GM23248 (cell line): ENCODE measurements at places on chromosomes 4 and X. TPM values are rescaled to one million over a fixed set of nuclear protein-coding genes. Genes with fewer than 3 reads are reported as not detected.

DNA sequence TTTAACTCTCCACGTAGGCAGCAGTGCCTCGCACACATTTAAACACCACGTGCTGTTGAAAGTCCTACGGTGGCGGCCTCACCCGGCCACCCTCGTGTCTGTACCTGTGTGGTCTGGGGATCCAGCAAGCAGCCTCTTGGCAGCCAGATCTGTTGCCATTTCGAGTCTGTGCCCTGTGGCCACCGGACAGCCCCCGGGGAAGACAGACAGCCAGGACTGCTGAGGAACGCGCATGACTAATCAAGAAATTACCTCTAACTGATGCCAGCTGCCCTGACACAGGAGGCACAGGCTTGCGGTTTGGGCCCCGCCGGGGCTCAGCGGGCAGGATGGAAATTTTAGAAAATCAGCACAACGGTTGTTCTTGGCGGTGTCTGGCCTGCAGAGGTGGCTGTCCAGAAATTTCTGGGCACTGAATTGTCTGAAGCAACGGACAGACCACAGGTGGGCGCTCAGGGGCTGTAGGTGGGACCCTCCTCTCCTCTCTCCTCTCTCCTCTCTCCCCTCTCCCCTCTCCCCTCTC is 15.6 kb upstream of the ASMTL start:
- peak; percentile 70 for DNase-seq

DNA sequence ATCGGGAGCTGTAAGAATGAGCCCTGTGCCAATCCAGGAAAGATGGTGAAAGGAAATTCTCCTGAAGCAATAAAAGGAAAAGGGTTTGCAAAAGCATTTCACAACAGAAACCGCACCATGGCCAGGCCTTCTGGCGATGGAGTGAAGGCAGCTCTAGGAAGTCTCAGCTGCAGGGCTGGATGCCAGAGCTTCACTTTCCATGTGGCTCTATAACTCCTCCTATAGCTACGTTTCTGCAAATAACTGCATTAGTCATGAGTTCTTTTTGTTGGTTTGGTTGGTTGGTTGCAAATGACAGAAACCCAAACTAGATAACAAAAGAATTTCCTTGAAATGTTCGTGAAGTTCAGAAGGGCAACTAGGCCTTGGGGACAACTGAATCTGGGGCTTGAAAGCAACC is 84.6 kb downstream of the RELL1 start:
- DNase-seq, result peak; percentile 74

DNA sequence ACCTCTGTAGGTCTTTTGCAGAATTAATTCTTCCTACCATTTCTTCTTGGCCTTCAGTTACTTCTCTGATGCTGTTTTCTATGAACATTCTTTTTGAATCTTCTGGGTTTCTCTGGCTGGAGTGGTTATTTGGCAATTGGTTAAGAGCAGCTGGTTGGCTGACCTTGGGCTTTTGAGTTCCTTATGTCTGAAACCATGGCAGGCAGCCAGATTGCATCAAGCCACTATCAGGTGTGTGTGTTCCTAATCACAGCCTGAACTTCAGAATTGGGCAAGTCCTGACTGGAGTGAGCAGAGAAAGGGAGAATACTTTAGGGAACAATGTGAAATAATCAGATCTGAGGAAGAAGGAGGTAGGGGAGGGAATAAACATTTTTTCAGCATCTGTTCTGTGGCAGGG is 90.2 kb downstream of the ARHGAP10 start:
- peak; percentile 27 for DNase-seq

DNA sequence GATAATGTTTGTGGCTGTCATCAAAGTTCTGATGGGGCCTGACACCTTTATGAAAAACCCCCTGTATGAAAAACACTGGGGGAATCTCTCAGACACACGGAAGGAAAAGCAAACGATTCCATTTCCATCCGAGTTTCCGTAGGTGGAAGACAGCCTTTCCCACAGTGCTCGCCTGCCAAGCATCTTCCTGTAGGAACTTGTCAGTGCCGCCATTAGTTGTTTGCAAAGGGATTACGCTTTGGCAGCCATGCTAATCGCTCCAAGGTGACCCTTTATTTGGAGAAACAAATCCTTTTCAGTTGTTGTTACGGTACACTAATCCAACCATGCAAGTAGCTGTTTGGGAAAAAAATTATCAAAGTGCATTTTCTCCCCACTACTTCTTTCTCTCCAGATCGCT is 44.4 kb upstream of the STOX2 start:
- no peak for DNase-seq

- DNase-seq, result peak; percentile 85
Observed at GRCh38 chr4:173318648-173319211, 15.4 kb downstream of the HMGB2 start.

DNA sequence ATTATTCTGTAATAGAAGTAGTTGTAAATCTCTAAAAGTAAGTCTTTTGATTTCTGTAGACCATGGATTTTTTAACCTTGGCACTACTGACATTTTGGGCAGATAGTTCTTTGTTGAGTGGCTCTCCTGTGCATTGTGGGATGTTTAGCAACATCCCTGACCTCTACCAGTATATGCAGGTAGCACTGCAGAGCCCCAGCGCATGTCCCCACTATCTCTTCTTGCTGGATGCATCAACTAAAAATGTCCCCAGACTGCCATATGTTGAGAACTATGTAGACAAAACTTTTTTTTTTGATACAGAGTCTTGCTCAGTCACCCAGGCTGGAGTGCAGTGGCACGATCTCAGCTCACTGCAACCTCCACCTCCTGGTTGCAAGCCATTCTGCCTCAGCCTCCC is 4.8 kb downstream of the UBE2K start:
- DNase-seq, result no peak

- DNase-seq, result peak; percentile 9
Observed at GRCh38 chrX:29661290-29661689, 554.1 kb upstream of the MAGEB2 start.

Gene MEPE
- not detected in 2 replicates for total RNA-seq

Gene CXCR3
- not detected in 2 replicates for total RNA-seq

Gene FGD1
- total RNA-seq, result 8.6 and 9.1 TPM in 2 replicates

Gene GPR82
- total RNA-seq, result not detected in 2 replicates
